Breast epithelium (tissue), 4 donors: ENCODE measurements at places on chromosomes 1 and 21. TPM values are rescaled to one million over a fixed set of nuclear protein-coding genes. Genes with fewer than 3 reads are reported as not detected.

Gene SPRR2A
- total RNA-seq = not detected

Gene SPRR4
- total RNA-seq = not detected

Gene LCE2A
- total RNA-seq = not detected

Gene MTARC1
- 47.9 TPM for total RNA-seq

Gene CHD5
- 0.33 TPM for total RNA-seq

Gene UQCRHL
- total RNA-seq = 1.4 TPM

Gene CFAP107
- not detected for total RNA-seq

Gene B3GALT5
- total RNA-seq = not detected

Gene TMEM269
- under 0.01 TPM for total RNA-seq

Gene RIPPLY3
- not detected for total RNA-seq

DNA sequence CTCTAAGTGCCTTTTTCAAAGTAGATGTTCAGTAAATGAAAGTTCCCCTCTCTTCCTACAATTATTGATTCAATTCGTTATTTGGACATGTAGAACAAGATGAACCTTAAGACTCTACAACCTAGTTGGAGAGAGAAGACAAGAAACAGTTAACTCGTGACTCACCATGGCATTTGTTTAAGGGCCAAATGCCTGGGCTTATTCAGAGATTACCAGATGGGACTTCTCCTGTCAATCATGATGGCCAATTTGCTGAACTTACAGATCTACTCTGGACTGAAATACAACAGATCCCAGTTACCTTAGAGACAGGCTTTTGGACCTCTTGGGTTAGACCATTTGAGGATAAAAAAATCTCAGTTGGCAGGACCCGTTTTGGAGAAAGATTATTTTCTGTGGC lies 93.5 kb downstream of the C1orf94 start:
- no peaks in the 10 kb centered on the region for H3K4me1 ChIP-seq
- no peak overlapping the region for H3K4me3 ChIP-seq
- no peaks in the 10 kb centered on the region for H3K36me3 ChIP-seq
- DNase-seq = no peak

DNA sequence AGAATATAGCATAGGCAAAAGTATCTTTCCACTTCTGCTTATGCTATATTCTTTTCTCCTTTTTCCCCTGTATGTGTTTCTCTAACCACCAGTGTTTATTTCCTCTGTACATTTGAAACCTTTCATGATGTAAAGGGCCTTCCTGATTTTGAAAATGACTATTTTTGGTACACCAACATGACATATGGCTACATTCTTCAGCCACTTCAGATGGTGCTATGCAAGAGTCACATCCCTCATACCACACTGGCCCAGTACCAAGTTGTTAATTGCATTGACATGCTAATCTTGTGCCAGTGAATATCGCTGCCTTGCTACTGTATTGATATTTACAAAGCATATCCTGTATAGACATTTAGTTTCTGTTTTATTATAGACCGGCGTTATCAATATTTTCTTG lies 408.7 kb downstream of the NCAM2 start:
- no peak overlapping the region for H3K4me3 ChIP-seq
- H3K4me1 ChIP-seq = no peaks in the 10 kb centered on the region
- H3K27me3 ChIP-seq = no peaks in the 10 kb centered on the region
- no peak for DNase-seq

GRCh38 chr1:58183286-58183685 lies 363.2 kb downstream of the OMA1 start:
- H3K4me1 ChIP-seq = no peaks in the 10 kb centered on the region
- H3K36me3 ChIP-seq = no peaks in the 10 kb centered on the region
- H3K27ac ChIP-seq = no peak overlapping the region
- DNase-seq = no peak

GRCh38 chr1:54028306-54029251 lies 10.6 kb upstream of the LDLRAD1 start:
- H3K27ac ChIP-seq = no peak overlapping the region
- no peak overlapping the region for H3K4me3 ChIP-seq
- no peaks in the 10 kb centered on the region for H3K36me3 ChIP-seq
- no peak for DNase-seq

DNA sequence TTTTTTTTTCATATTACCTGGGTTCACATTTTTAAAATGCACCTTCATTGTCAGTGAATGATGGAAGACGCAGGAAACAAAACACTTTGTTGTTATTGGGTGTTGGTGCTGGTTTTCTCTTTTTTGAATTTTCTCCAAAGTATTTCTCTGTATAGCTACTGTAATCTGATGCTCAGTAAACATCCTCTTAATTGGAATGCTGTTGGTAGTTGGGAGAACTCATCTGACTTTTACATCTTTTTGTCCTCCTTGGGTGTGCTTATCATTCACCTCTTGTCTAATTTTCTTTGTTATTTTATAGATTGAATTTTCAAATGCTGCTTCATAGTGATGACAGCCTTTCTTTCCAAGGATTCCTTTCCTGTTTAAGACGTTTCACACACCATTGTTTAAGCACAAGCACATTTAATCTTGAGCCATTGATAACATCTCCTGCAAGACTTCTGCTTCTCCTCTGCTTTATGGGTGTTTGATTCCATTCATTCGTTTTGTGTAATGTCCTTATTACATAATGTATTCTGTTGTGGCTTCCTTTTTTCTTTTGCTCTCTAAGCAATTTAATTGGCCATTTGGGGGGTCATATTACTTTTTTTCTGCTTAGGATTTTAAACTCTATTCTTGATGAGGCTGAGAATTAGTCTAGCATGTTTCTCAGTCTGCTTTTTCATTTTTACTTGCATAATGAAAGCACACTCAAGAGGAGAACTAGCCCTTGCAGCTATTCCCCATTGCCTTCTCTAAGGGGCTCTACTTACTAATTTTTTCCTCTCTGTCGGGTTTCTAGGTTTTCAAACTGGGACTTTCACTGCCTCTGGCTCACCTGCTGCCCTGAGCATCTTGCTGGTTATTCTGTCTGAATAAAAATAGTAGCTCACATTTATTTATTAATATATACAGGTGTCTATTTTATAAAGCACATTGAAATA lies 42.0 kb upstream of the CD34 start:
- no peak overlapping the region for H3K27ac ChIP-seq
- H3K4me1 ChIP-seq = no peaks in the 10 kb centered on the region
- no peaks in the 10 kb centered on the region for H3K27me3 ChIP-seq
- no peaks in the 10 kb centered on the region for H3K36me3 ChIP-seq
- DNase-seq = no peak

DNA sequence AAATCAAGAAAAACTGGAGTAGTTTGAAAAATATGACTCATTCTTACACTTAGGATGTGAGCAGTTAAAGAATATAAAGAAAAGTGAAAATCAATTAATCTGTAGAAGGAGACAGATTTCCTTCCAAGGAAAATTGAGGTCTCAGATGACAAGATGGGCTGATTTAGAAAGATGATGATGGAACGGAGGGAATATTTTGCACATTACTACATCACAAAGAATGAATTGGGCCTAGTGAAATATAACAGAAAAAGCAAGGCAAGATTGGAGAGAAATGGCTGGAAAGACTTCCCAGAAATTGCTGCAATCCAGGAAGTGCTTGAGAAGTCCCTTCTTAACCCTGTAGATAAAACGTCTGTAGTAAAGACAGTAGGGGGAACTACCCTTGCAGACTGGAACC lies 169.1 kb upstream of the SYT6 start:
- H3K27ac ChIP-seq = no peak overlapping the region
- H3K4me1 ChIP-seq = no peaks in the 10 kb centered on the region
- H3K27me3 ChIP-seq = no peaks in the 10 kb centered on the region
- no peaks in the 10 kb centered on the region for H3K36me3 ChIP-seq

- no peak for DNase-seq
- no peaks in the 10 kb centered on the region for H3K36me3 ChIP-seq
- H3K4me3 ChIP-seq = no peak overlapping the region
- no peak overlapping the region for H3K27ac ChIP-seq
- H3K27me3 ChIP-seq = no peaks in the 10 kb centered on the region
- H3K4me1 ChIP-seq = no peaks in the 10 kb centered on the region
Observed at GRCh38 chr1:63732666-63733065, 41.2 kb upstream of the ROR1 start.

DNA sequence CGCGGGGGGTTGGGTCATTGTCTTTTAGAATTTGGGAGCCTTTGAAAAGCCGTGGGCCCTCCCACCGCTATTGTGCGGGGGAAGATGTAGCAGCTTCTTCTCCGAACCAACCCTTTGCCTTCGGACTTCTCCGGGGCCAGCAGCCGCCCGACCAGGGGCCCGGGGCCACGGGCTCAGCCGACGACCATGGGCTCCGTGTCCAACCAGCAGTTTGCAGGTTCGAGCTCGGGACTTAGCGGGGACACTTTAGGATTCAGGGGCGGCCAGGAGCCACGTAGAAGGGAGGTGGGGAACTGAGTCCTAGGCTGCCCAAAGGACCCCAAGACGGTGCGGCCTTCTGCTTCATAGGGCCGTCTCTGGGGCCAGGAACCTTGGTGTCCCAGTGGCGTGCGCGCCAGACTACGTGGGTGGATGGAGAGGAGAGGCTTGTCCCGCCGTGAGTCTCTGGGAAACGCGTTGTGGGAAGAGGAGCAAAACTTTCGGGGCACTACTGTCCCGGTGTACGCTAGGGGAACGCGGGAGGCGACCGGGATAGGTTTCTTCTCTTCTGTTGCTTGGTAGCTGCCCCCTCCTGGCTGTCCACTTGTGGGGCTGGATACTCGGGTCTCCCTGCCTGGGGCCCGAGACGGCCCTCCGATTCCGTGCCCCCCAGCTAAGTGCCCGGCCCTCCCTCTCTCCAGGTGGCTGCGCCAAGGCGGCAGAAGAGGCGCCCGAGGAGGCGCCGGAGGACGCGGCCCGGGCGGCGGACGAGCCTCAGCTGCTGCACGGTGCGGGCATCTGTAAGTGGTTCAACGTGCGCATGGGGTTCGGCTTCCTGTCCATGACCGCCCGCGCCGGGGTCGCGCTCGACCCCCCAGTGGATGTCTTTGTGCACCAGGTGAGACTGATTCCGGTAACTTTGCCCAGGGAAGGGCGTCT lies at the start of gene LIN28A:
Gene LIN28A, plus strand, starts transcription at position 112 of the 918 bp plus-strand sequence. Its CDS starts 75 bp downstream, at position 187.
- H3K4me3 ChIP-seq = no peak within 1 kb of the TSS
- H3K36me3 ChIP-seq = no peaks in the 10 kb centered on the region
- H3K27ac ChIP-seq = no peak within 1 kb of the TSS
- DNase-seq = no peak

DNA sequence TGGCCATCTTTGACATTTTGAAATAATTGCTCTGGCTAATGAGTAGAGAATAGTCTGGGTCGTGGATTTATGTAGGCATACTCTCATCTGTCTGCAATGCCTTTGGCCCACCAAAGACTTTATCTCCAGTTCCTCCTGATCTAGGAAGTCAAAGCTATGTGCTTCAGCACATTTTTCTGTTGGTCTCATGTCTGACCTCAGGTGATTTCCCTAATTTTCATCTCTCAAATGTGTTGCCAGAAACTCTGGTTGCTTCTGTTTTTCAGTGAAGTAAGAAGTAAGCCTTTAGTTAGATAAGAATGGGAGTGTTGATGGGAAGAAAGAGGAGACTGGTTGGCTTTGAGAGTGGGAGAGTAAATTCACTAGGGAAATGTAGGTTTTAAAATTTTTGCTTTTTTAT lies 66.4 kb downstream of the GPR88 start:
- H3K36me3 ChIP-seq = no peaks in the 10 kb centered on the region
- H3K27me3 ChIP-seq = no peaks in the 10 kb centered on the region
- no peak overlapping the region for H3K4me3 ChIP-seq
- no peak overlapping the region for H3K27ac ChIP-seq
- H3K4me1 ChIP-seq = no peaks in the 10 kb centered on the region
- DNase-seq = no peak

DNA sequence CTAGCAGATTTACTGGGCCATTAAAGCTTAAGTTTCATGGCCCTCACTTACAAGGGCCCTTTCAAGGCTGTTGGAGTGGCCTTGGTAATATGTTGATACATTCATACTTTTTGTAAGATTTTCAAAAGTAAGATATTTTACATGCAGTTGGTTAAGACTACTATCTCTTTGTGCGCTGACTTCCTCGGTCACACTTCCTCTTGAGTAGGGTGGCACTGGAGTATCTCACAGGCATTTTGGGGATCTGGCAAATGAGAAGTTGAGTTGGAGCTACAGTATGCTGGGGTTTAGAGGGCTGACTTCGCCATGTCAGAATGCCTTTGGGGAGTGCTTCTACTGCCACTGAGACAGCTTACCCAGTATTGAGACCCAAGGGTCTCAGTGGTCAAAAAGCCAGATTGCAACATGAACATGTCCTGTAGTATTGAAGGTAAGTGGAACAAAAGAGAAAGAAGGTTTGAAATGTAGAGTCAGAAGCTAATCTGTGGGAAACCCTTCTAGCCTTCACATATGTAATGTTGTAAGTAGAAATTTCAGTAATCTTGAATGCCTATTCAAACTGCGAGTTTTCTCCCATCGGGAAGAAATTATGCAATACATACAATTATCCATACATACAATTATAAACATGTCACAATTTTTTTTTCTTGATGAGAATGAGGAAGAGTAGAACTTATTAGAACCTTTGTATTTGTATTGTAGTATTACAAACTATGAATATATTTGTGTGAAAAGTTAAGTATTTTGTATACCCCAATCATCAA lies 32.3 kb upstream of the RALGPS2 start:
- DNase-seq = no peak
- H3K27me3 ChIP-seq = no peaks in the 10 kb centered on the region
- H3K4me3 ChIP-seq = no peak overlapping the region
- no peaks in the 10 kb centered on the region for H3K36me3 ChIP-seq
- no peaks in the 10 kb centered on the region for H3K4me1 ChIP-seq

- H3K4me3 ChIP-seq = no peak overlapping the region
- no peak overlapping the region for H3K27ac ChIP-seq
- no peak for DNase-seq
- H3K4me1 ChIP-seq = no peaks in the 10 kb centered on the region
- H3K27me3 ChIP-seq = no peaks in the 10 kb centered on the region
- H3K36me3 ChIP-seq = no peaks in the 10 kb centered on the region
Observed at GRCh38 chr1:164058198-164058597, 500.8 kb upstream of the PBX1 start.

DNA sequence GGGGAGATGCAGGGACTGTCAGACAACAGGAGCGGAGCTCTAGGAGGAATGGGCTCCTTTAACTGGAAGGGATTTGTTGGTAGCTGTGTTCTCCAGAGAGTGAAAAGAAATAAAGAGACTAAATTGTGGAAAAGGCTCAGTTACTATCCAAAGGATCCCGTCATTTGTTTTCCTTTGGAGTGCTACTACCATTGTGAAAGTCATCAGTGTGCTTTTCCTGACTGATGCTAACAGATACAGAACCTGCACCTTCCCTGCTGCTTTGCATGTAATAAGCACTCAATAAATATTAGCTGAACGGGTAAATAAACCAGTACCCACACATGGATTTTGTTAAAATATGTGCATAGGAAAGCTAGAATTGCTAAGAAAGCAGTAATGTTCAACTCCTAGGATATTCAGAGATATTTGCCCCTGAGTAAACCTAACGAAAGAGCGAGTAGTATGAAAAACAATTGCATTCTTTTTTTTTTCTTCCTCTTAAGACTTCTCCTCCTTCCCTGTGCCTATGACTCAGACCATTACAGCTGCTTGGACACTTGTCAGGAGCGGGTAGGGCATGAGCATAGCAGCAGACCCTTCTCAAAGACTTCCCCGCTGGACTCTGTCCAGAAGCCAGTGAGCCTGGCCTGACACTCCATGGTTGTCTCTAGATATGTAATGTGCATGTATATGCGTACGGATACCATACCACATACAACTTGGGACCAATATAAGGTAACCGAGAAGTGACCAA lies 41.7 kb downstream of the PTGFRN start:
- no peaks in the 10 kb centered on the region for H3K36me3 ChIP-seq
- no peak for DNase-seq
- no peaks in the 10 kb centered on the region for H3K27me3 ChIP-seq
- H3K4me1 ChIP-seq = no peaks in the 10 kb centered on the region
